CD4-positive, CD25-positive, alpha-beta regulatory T cell (primary cell): ENCODE measurements at places on chromosomes 2 and 18.

- no peak for DNase-seq
These were observed 33.7 kb downstream of the ANKRD30B start for GRCh38 chr18:14781671-14782070.

GRCh38 chr2:34808426-34808825, 1209.3 kb upstream of the FAM98A start:
- no peak for DNase-seq

DNA sequence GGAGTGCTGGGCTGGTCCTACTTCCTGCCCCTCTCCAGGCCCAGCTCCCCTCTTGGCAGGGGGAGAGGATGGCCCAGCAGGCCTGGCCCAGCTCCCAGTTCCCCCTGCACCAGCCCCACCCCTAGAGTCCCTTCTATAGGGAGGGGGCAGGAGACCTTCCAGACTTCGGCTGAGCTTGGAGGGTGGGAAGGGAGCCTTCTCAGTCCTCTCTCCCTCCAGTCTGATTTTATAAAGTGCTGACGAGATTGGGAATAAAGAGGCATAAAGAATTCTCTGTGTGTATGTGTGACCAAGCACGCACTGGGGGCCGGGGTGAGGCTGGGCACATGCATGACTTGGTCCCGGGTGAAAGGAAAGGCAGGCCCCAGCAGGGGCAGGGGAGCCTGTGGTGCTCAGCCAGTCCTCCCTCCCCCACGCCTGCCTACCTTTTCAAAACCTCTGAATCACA, 5.1 kb downstream of the CHPF start:
- no peak for DNase-seq

DNA sequence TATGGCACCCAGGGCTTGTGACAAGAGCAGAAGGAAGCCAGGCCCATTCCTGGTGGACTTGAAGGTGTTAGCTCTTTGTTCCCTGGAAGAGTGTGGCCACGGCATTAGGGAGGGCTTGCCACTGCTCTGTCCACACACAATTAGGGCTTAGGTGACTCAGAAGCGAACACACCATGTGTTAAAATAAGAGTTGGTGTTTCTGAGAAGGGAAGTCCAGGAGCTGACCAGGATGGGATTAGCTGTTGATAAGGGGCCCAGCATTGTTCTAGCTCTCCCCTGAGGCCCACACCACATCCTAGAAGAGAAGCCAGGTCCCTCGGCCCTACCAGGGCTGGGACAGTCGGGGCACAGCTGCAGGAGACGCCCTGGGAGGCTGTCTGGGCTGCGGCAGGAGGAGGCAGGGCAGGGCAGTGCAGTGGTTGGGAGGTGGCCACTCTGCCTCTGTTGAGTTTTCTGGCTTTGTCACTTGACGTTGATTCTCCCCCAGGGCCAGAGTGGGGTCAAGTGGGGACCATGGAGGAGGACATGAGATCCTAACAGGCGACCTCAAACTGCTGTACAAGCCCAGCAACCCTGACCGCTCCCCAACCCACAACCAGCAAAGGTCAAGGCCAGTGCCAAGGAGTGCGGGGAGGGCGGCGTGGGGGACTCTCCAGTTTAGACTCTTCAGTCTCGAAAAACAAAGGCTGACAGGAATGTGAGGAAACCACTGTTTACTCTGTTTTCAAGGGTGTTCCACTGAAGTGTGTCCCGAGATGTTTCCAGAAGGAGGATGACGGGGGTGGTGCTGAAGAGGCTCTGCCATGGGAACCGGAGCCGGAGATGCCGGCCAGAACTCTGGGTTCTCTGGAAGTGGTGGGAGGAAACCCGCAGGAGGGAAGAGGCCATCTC, 16.8 kb downstream of the GNLY start:
- DNase-seq, result no peak

DNA sequence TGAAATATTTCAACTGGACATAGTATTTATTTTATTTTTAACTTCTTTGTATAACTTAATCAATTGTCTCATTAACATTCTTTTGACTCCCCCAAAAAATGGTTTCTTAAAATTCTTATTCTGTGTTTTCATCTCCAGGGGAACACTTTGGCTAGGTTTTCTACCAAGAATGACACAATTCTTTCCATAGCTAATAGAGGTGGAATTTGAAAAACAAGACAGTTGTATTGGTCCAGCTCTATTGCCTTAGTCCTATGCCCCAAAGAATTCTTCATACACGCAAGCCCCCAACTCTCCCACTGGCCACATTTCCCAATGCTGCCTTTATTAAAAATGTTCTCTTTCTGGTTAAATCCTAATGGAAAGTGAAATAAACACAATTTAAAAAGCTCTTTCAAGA, 104.7 kb upstream of the PKDCC start:
- no peak for DNase-seq

GRCh38 chr2:74025971-74026612, 41.4 kb downstream of the TET3 start:
- DNase-seq, result peak; percentile 59

GRCh38 chr2:181594322-181594721, 62.6 kb downstream of the CERKL start:
- no peak for DNase-seq

- no peak for DNase-seq
These were observed 45.9 kb upstream of the ITGA4 start for GRCh38 chr2:181411105-181411849.

- DNase-seq, result no peak
These were observed at the start of gene ERFE for GRCh38 chr2:238158509-238159070. Gene ERFE (plus strand): TSS chr2:238158970. CDS start chr2:238159008, 38 bp downstream.

- no peak for DNase-seq
These were observed 192.7 kb upstream of the REV1 start for GRCh38 chr2:99682275-99683060.

GRCh38 chr2:68594674-68595492, 48.5 kb upstream of the PROKR1 start:
- DNase-seq, result peak; percentile 67

- DNase-seq, result no peak
These were observed 48.7 kb downstream of the C1QL2 start for GRCh38 chr2:119109866-119110265.

GRCh38 chr2:185608799-185609198, 129.8 kb upstream of the FSIP2 start:
- DNase-seq, result no peak

DNA sequence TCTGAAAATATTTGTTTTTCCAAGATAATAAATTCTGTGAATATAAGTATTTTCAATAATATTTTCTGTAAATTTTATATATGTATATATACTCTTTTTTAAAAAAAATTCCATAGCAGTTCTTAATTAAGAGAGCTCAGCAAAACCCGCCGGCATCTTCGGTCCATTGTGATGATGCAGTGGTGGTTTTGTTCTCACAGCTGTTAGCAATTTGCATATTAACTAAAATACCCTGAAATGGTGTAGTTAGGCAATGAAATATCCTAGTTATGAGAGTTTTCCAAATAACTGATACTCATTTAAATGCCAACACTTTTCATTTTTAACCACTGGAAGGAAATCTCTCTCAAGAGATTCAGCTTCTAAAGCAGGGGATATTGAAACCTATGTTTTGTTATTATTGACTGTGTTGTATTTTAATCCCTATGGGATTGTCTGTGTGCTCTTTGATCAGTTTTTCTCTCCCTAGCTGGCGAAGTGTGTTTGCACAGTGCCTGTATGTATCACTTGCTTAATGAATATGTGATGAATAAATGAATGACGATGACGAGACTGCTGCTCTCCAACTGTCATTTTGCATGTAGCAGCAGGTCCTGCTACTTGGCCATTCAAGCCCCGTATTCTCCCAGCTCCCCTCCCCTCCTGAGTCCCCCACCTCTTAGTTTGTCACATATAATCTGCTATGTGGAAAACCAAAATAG, 42.4 kb downstream of the PSMG2 start:
- no peak for DNase-seq

- no peak for DNase-seq
These were observed 6.4 kb upstream of the SFTPB start for GRCh38 chr2:85674417-85674816.

GRCh38 chr2:109660046-109660860, 46.1 kb downstream of the SOWAHC start:
- no peak for DNase-seq

- no peak for DNase-seq
These were observed 126.6 kb downstream of the LRATD1 start for GRCh38 chr2:14759082-14759481.
